ENCODE measurements at places on chromosomes 13 and 19.

- DNase-seq: peak; percentile 77
Observed at GRCh38 chr19:4059891-4060620, 6.6 kb downstream of the ZBTB7A start.

DNA sequence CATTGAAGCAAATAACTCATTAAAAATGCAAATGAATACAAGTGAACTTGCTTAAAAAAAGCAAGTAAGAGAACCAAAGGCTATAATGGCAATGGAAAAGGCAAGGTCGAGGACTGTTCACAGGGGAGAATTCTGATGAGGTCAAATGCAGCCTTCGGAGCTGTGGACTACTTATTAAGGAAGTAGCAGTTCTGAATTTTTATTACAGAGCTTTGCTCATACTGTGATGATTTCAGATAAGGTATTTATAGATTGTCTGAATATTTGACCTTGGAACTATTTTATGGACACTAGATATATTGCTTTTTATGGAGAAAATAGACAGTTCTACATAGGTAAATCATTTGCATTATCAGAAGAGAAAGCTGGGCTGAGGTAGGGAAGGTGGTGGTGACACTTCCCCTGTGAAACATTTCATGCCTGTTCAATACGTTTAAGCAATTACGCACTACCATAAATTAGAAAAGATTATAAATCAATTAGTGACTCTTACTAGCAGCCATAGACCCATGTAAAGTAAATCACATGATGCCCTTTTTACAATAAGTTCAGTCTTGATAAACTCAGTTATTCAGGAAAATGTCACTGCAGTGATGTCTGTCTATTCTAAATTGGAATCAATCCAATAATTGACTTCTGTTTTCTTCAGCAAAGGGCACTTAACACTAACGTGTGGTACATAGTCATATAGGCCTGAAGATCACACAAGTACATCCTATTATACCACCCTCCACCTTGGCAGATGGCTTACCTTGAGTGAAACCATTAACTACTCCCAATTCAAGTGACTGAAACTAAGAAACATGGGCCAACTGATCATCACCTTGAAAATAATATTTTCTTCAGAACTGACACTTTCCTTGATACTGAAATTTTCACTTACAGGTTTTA lies 260.0 kb downstream of the KLF12 start:
- no peak for DNase-seq

DNA sequence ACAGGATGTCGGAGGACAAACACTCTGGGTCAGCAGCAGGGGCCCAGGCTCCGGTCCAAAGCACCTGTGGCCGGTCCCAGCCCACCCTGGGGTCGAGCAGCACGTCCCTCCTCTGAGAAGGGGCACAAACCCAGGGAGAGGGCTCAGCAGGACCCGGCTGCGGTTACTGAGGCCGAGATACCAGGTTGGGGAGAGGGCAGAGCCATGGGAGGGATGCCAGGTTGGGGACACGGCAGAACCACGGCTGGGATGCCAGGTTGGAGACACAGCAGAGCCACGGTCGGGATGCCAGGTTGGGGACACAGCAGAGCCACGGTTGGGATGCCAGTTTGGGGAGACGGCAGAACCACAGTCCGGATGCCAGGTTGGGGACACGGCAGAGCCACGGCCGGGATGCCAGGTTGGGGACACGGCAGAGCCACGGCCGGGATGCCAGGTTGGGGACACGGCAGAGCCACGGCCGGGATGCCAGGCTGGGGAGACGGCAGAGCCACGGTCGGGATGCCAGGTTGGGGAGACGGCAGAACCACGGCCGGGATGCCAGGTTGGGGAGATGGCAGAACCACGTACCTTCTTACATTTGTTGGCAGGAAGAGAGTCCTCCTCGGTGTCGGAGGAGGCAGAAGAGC lies 18.5 kb downstream of the MIER2 start:
- no peak for DNase-seq

GRCh38 chr13:73602295-73602694 lies 531.9 kb downstream of the KLF12 start:
- DNase-seq: no peak

DNA sequence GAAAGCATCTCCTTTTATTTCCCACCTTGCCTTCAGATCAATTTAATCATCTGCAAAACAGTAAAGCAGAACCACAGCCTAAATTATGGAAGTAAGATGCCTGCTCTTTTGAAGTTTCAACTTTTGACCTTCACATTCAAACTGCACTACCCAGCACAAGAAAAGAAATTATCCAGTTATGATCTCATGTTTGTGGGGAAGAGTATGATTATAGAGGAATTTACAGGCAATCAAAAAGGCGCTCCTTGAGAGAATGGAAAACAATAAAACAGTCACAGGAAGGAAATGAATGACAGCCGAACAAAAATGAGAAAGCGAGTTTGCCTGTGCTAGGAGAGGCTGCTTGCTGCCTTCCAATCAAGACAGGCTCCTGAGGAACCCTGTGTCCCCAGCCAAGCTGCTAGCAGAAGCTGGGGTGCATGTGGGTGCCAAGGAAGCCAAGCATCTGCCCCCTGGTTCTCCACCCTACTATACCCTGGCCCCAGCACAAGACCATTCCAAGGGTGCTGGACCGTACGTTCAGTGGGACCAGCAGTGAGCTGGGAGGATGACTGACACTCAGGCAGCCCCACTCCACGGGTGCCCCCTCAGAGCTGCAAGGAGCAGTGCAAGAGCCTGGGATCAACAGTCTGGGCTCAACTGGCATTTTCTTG lies 47.8 kb downstream of the PEPD start:
- DNase-seq: peak; percentile 58

DNA sequence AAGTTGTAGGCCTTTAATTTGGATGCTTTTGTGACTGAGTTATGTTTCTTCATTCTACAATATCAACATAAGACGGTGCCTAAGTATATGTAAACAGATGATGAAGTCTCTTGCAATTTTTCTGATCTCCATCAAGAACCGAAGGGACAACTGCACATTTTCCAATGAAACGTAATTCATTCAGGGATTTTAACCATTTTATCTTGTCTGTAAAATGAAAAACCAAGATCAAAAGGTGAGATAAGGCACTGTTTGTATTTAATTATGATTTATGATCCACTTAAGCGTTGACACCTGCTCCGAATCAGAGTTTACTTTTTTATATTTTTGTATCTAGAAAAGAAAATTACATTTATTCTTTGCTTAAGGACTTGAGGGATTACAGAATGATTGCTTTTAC lies 556.8 kb upstream of the ARGLU1 start:
- DNase-seq: no peak

DNA sequence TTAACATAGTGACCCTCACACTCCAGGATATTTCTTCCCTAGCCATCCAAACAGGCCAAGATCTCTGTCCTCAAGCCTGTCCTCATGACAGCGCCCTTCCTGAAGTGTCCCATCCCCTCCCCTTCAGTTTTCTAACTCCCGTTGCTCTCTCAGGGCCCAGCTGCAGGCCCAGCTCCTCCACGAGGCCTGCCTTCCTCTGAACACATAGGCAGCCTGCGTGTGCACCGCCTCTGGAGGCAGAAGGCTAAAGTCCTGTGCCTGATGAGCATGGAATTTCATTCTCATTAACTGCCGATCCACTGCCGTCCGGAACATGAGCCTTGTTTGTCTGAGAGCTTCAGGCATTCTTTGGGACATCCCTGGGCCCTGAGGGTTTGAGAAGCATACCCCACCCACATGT lies 306.4 kb downstream of the DCLK1 start:
- no peak for DNase-seq

DNA sequence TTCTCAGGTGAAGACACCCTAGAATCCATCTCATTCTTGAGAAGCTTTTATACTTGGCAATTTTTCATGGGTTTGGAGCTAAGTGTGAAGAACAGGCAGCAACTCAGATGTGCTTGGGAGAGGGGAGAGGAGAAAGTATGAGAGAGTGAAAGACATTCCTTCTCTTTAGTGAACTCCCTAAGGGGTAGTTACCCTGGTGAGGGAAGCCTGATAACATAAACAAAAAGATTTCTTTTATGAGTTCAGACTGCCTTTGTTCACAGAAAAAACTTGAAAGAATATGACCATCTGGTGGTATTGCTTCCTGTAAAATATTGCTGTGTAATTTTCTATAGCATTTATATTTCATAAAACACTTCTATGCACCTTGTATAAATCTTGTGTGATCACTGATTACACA lies at the start of gene STOML3:
TSS of gene STOML3 (minus strand) at position 139 of the 400 bp plus-strand sequence. CDS start at position 29, 110 bp downstream.
- no peak for DNase-seq

GRCh38 chr19:45463241-45463640 lies 4.6 kb upstream of the FOSB start:
- no peak for DNase-seq

- DNase-seq: no peak
Observed at GRCh38 chr19:56900573-56901097, 60.1 kb upstream of the PEG3 start.

- DNase-seq: no peak
Observed at GRCh38 chr13:27573265-27573664, 47.1 kb downstream of the LNX2 start.

DNA sequence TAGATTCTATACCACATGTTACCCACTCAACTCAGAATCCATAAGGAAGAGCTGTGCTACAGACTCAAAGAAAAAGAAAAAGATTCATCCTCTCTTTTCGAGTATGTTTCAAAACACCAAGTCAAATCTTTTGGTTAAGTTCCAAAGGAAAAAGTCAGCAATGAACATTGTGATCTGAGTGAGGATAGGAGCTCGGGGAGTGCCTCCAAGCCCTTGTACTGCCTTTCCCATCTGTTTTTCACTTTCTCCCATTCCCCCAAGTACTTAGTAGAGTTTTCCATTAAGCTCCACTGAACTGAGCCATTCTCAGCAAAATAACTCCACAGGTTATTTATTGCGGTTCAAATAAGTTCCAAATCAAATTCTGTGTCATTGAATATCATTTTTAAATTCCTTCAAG lies 47.7 kb upstream of the MAB21L1 start:
- no peak for DNase-seq

DNA sequence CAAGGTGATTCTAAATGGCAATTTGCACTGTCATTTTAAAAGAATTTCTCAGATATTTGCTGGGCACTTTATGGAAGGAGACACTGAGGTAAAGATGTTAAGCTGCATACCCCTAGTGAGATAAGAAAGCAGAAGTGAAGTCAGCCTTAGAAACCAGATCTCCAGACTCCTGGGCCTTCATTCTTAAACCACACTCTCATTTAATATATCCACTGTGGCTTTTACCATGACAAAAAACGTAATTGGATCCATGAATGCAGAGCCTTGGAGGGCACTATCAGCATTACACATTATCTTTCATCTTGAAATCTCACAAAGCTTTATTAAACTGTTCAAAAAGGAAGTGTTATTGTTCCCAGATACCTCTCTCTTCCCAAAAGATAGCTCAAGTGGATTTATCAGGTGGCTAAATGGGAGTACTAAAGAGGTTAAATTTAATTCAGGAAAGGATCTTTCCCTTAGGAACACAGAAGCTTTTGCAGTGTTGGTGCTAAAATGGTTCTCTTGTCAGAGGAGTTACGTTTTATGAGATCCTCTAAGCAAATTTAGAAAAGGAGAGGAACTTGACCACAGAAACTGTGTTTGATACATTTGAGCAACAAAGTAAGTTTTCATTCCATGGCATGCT lies 1060.4 kb downstream of the EFNB2 start:
- DNase-seq: no peak

DNA sequence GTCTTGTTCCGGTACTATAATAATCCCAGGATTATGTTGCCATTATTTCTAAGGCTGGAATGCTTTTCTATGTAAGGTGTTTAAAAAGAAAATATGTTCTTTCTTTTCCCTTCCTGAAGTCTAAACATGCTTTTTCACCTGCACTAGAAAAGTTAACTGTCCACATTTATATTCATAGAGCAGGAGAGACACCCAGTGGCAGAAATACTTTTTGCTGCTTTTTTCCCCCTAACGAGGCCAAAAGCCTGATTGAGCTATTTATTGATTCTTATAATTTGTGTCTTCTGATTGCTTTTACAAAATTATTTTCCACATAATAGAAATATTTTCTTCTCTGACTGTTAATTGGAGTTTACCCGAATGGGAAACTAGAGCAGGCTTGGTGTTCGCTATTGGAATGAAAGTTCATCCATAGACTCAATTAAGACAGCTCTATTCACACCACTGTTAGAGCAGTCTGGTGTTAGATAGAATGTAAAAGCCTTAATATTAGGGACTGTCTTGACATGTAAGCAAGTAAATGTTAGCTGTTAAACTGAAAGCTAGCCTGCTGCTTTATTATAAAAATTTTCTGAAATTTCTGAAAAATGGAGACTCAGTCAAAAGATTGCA lies 15.8 kb downstream of the GPR180 start:
- no peak for DNase-seq

DNA sequence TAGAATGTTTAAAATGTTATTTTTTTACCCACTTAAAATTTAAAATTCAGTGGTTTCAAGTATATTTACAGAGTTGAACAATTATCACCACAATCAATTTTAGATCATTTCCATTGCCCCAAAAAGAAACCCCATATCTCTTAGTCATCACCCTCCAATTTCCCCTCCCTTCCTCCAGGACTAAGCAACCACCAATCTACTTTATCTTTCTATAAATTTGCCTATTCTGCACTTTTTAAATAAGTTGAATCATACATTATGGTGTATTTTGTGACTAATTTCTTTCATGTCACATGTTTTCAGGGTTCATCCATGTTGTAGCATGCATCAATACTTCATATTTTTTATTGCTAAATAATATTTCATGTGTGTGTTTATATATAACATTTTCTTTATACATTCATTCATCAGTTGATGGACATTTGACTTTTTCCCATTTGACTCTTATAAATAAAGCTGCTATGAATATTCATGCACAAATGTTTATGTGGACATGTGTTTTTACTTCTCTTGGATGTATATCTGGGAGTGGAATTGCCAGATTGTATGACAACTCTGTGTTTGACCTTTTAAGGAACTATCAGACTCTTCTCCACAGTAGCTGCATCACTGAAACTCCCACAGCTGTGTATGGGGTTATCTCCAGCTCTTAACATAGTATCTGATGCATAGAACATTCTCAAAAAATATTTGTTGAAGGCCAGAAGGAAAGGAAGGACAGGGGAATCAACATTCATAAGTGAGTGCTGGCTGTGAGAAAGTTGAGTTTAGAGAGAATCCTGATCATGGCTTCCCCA lies 107.8 kb upstream of the OXGR1 start:
- no peak for DNase-seq

GRCh38 chr13:99383511-99383921 lies 76.3 kb upstream of the GPR183 start:
- DNase-seq: peak; percentile 41

GRCh38 chr13:41939398-41939797 lies 21.5 kb downstream of the VWA8 start:
- no peak for DNase-seq

- DNase-seq: no peak
Observed at GRCh38 chr13:31052478-31052877, 109.2 kb downstream of the HSPH1 start.

GRCh38 chr13:111552891-111553655 lies 232.6 kb downstream of the TEX29 start:
- DNase-seq: peak; percentile 60

- DNase-seq: no peak
Observed at GRCh38 chr19:46192992-46193650, 36.4 kb upstream of the IGFL1 start.

Data from cardiac septum (tissue), 1 donor.